ENCODE measurements at places on chromosomes 3 and 15.

DNA sequence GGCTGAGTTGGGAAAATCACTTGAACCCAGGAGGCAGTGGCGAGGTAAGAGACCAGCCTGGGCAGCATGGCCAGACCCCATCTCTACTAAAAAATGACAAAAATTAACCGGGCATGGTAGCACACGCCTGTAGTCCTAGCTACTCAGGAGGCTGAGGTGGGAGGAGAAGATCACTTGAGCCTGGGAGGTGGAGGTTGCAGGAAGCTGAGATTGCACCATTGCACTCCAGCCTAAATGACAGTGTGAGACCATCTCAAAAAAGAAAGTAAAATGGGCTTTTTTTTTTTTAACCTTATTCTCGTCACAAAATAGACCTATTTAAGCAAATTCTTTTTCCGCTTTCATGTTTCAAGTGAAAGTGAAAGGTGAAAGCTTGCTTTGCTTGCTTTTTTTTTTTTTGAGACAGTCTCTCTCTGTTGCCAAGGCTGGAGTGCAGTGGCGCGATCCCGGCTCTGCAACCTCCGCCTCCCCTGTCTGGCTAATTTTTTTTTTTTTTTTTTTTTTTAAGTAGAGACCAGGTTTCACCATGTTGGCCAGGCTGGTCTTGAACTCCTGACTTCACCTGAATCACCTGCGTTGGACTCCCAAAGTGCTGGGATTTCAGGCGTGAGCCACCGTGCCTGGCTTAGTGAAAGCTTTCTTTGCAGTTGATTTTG is 3.6 kb downstream of the PDIA3 start:
- DNase-seq, result no peak

GRCh38 chr15:31488437-31489204 is 162.0 kb downstream of the KLF13 start:
- DNase-seq, result peak; percentile 88

GRCh38 chr3:134004841-134005240 is 24.9 kb downstream of the SLCO2A1 start:
- no peak for DNase-seq

GRCh38 chr3:168085491-168086119 is 10.1 kb downstream of the GOLIM4 start:
- no peak for DNase-seq

DNA sequence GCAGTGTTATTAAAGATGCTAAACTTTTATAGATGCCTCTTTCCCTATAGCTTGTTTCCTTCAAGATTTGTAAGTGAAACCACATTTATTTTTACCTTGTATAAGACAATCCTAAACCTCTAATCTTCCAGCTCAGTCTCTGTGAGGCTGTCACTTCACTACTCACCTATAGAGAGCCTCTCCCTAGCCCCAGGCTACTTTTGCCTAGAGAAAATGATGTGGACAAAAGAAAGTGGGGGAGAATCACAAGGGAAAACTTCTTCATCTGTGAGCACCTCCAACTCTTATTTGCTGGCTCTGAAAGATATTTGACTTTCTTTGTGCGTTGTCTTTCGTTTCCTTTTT is 74.9 kb upstream of the SCN5A start:
- DNase-seq, result no peak

DNA sequence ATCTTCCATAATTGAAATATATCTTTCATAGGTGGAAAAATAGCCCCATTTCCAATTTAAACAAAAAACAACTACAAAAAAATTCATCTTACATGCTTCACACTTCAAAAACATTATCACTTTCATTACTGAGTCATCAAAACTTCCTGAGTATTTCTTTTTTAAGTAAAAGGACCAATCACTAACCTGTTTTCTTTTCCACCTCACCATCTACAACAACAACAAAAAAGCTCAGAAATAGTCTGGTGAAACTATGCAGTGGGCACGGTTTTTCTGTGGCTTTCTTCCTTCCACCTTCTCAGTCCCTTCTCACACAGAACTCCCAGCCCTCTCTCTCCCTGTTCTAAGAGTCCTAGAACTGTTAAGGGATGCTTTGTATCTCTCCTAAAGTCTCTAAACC is 20.3 kb upstream of the TNIK start:
- DNase-seq, result no peak

DNA sequence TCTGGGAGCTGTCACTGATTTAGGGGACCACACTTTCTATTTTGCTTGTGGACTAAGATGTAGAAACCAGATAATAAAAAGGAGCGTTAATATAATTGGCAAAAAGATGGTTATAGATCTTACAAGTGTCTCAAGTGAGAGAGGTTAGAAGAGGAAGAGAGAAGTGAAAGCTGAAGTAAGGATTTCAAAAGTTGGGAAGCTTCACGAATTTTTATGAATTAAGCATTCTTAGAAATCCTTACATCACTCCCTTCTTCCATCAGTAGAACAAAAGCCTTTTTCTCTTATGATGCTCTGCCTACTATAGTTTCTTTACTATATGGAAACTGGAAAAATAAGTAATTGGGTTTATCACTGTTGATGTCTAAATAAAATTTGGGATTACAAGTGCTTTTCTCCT is 146.5 kb downstream of the FNDC3B start:
- no peak for DNase-seq

- DNase-seq, result no peak
These were observed 107.7 kb downstream of the THRB start for GRCh38 chr3:24387000-24387399.

- DNase-seq, result no peak
These were observed 25.9 kb downstream of the TRIM71 start for GRCh38 chr3:32843510-32844321.

GRCh38 chr15:101563176-101563796 is 73.8 kb upstream of the PCSK6 start:
- DNase-seq, result no peak

- no peak for DNase-seq
These were observed 23.7 kb downstream of the TPRA1 start for GRCh38 chr3:127566833-127567232.

- no peak for DNase-seq
These were observed 1.4 kb downstream of the VEPH1 start for GRCh38 chr3:157501863-157502262.

GRCh38 chr15:85495544-85495943 is 115.1 kb downstream of the AKAP13 start:
- no peak for DNase-seq

GRCh38 chr15:78873793-78874765 is 1.4 kb downstream of the MORF4L1 start:
- DNase-seq, result peak; percentile 28

DNA sequence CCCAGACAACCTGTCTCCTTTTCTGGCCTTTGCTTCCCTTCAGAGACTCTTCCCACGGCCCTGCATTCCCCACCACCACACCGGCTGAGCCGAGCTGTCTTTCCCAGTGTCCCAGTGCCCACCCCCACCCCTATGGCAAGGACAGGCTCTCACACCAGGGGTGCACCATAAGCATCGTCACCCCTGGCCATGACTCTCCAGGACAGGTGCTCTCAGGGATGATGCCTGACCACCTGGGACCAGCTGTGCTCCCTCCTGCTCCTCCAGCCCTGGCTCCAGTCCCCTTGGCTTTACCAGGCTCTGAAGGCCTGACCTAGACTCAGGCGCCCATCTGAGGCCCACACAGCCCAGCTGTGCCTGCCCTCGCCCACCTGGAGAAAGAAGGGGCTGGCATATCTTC is 17.6 kb upstream of the SEMA3F start:
- no peak for DNase-seq

DNA sequence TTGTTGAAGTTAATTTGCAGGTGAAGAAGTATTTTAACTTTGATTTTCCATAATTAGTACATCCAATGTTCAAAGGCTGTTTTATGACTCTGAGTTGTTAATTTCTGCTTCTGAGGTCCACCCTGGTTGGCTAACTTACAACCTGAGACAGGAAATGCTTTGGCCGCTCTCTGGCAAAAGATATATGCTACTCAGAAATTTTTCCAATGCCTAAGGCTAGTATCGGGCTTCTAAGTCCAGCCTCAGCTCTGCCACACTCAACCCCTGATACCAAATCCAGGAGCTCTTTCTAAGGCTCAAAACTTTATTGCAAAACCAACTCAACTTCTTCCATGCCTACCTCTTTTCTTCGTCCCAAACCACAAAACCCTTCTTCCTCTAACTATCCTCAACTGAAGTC is 192.9 kb downstream of the NEK10 start:
- DNase-seq, result no peak

- no peak for DNase-seq
These were observed 86.9 kb downstream of the DCLK3 start for GRCh38 chr3:36677331-36678007.

GRCh38 chr3:192188218-192188835 is 539.0 kb downstream of the FGF12 start:
- peak; percentile 59 for DNase-seq
